Lower leg skin (tissue), 4 donors: ENCODE measurements at places on chromosomes 7 and 10. TPM values are rescaled to one million over a fixed set of nuclear protein-coding genes. Genes with fewer than 3 reads are reported as not detected.

DNA sequence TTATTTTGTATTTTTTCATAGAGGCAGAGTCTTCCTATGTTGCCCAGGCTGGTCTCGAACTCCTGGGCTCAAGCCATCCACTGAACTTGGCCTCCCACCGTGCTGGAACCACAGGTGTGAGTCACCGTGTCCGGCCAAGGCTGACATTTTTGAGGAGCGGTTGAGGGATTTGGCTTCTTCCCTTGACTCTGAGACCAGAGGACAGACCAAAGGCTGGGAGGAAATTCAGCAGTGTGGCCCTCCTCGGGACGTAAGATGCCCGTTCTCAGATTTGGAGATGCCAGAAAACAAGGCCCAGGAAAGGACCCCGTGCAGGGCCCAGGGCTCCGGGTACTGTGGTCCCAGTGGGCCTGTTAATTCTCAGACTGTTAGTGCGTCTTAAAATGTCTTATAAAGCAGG is 146.2 kb downstream of the WDR37 start:
- DNase-seq = no peak

The NAT16 gene
- not detected for total RNA-seq

The LRRD1 gene
- total RNA-seq = 0.13 TPM

The CPA1 gene
- total RNA-seq = not detected

The PRXL2A gene
- total RNA-seq = 106 TPM

The TMEM26 gene
- not detected for total RNA-seq

DNA sequence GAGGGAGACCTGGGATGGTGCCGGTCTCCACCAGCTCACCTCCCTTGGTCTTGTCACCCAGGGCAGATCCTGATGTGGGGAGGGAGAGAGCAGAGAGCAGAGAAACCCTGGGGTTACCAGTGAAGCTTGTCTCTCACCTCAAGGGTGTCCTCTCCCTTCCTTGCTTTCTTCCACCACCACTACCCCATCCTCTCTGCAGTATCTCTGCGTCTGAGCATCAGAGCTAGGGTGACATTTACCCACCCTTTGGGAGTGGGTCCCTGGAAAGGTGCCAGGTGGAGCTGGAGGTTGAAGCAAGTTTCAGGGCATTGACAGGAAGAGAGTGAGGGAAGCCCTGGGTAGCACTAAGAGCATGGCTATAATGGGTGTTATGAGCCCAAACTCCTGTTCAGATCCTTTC is 75.2 kb upstream of the ANLN start:
- DNase-seq = no peak

GRCh38 chr10:50406457-50407070 is 155.2 kb upstream of the ASAH2 start:
- no peak for DNase-seq

DNA sequence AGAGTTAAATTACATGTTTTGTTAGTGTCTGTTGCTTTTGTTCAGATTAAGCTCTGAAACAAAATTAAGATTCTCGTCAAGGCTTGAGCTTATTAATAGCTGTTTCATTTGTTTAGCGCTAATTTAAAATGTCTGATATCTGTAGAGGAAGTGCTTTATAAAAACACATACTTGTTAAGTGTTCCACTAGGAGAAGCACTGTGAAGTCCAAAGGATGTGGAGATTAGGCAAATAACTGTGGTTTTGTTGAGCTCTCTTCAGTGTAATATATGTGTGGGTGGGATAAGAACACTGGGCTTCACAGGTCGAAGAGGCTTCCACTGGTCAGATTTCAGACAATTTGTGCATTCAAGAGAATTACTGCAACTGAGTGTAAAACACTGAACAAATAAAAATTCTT is 242.0 kb downstream of the AUTS2 start:
- no peak for DNase-seq

DNA sequence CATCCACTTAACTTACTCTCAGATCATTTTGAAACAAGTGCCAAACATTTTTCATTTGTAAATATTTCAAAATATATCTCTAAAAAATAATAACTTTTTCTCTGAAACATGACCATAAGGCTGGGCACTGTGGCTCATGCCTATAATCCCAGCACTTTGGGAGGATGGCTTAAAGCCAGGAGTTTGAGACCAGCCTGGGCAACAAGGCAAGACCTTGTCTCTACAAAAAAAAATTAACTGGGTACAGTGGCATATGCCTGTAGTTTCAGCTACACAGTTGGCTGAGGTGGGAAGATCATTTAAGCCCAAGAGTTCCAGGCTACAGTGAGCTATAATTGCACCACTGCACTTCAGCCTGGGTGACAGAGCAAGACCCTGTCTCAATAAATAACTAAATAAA is 36.4 kb downstream of the USP54 start:
- no peak for DNase-seq

The PCDH15 gene
- not detected for total RNA-seq
